ENCODE measurements at places on chromosomes 13 and 19.
A peak's percentile ranks its signal among the peaks of the same experiment; 100 is the strongest.

DNA sequence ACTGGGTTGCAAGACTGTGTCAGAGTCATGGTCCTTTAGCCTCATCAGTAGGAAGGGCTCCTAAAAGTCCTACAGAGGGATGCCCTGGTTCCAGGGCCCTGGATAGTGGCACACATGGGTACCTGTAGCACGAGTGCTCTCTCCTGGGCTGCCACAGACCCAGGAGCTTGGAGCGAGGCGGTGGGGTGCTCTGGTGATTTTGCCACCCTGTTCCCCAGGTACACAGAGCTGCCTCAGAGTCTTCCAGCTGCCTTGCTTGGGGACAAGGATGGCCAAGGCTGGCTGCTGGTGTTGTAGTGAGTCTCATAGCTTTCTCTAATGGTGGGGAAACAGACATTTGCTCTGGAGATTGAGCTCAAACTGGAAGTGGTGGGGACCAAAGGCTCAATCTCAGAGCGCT lies 53.9 kb upstream of the OLFM4 start:
- no peak for DNase-seq

DNA sequence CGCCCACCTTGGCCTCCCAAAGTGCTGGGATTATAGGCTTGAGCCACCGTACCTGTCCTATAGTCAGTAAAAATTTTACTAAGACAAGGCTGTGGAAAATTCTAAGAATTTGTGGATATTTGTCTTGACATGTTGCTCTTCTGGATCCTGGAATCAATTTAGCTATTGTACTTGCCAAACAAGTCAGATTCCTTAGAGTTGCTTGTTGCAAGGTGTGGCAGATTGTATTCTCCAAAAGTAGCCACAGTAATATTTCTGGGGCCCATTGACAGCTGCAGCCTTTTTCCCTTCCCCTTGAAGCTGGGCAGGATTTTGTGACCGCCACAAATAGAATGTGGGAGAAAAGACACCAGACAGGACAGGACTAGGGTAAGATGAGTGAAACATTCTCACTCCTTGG lies 98.8 kb upstream of the TMTC4 start:
- no peak for DNase-seq

DNA sequence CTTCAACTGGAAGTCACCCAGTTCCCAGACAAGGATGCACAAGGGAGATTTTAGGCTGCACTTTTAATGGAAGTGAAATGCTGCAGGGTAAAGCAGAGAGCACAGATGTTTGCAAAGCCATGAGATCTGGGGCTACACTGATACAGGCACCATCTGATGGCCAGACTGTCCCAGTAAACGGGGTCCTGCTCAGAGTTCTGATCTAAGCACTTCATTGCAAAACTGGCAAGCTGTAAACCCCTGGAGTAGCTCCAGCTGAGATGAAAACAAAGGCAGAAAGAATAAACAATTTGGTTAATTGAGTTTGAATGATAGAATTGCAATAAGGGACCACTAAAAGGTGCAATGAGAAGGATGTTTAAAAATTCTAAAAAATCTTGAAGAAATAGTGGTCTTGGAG lies 197.1 kb downstream of the OXGR1 start:
- no peak for DNase-seq

GRCh38 chr19:41128692-41129091 lies 14.5 kb downstream of the CYP2F1 start:
- no peak for DNase-seq

DNA sequence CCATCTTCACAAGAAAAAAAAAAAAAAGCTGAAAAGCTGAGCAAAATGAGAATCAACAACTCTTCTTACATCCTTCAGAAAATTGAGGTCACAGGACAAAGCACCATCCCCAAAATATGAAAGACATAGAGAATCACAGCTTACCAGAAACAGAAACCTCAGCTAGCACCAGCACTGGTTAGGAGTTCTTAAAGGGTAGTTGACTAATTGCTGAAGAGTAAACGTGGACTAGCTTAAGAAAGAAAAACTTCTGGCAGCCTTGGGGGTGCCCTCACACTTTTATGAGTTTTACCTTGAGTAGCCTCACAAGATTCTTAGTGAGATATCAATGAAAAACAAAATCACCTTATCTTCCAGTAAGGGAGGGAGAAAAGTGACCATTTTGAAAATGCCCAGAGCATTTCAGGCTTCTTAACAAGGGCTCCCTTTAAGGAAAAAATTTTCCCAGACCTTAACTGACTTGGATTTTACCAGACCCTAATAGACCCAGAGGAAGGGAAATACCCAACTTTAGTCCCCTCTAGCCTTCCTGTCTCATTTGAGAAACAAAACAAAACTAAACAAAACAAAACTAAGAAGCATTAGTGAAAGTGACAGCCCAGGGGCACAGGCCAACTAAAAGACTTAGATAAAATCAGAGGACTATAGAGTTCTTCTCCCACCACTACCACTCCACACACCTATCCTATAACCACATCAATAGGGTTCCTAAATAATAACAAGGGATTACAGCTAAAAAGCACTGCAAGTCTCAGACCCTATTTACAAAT lies 888.6 kb downstream of the DIAPH3 start:
- DNase-seq: no peak

- no peak for DNase-seq
Measured at GRCh38 chr13:77800219-77800618, 102.7 kb downstream of the SLAIN1 start.

- DNase-seq: no peak
Measured at GRCh38 chr19:31274251-31275067, 74.8 kb downstream of the TSHZ3 start.

DNA sequence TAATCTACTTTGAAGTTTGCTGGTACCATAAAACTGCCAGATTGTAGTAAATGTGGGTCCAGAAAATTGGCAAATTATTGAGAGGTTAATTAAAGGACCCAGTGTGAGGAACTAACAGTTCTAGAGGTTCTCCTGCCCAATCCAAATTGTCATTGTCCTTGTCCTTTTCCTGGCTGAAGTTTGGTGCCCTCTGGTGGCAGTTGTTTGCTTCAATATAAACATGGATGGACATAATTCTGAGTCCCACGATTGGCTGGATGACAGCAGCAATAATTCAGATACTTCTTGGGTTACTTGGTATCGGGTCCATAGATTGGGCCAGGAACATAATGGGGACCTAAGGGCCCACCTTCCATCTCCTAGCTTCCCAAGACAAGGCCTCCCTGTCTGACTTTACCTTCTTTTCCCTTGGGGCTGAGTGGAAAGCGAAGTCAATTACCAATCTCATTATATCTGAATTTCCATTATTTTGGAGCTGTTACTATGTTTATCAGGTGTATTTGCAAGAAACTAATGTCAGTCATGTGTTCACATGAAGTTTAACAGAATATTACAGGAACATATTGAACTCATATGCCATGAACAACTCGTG lies 33.8 kb upstream of the GARRE1 start:
- DNase-seq: peak; percentile 57

- no peak for DNase-seq
Measured at GRCh38 chr13:26847281-26847680, 86.7 kb upstream of the GPR12 start.

- no peak for DNase-seq
Measured at GRCh38 chr13:72561791-72562190, 165.6 kb downstream of the MZT1 start.

- DNase-seq: no peak
Measured at GRCh38 chr19:30873003-30873402, 476.2 kb downstream of the TSHZ3 start.

- DNase-seq: no peak
Measured at GRCh38 chr19:55456347-55456746, 5.1 kb downstream of the ISOC2 start.

GRCh38 chr13:93146584-93147297 lies 79.9 kb upstream of the GPC6 start:
- no peak for DNase-seq

GRCh38 chr19:2758601-2759313 lies 18.9 kb upstream of the SLC39A3 start:
- no peak for DNase-seq

DNA sequence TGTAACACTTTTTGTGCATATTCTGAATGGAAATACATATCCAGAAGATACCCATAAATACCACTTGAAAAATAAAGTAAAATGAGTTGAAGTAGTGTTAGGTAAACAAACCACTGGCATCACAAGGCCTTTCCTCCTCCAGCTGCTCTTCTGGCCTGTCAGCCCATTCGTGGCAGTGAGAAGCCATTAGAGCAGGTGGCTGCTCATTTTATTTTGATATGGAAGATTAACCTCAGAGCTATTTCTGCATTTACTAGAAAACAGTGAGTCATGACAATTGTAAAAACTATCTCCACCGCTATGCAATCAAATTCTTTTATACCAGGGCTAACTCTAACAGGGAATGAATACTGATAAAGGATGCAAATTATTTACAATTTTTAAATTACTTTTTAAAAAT lies 2898.1 kb downstream of the PCDH9 start:
- no peak for DNase-seq

DNA sequence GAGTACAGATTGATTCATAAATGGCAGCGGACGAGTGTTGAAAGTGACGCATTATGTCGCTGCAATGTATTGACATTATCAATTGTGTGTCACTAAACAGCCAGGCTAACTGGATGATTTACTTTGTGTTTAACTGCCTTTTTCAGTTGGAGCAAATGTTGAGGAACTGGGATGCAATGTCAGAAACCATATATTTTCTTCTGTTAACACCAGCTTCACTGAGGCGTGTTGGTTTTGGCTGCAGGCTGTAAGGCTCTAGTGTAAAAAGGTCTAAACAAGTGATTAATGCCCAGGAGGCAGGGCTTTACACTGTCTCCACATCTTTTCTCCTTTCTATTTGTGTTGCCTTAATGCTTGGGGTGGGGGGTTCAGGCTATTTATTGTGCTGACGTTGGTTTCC lies 80.1 kb downstream of the GGACT start:
- no peak for DNase-seq

DNA sequence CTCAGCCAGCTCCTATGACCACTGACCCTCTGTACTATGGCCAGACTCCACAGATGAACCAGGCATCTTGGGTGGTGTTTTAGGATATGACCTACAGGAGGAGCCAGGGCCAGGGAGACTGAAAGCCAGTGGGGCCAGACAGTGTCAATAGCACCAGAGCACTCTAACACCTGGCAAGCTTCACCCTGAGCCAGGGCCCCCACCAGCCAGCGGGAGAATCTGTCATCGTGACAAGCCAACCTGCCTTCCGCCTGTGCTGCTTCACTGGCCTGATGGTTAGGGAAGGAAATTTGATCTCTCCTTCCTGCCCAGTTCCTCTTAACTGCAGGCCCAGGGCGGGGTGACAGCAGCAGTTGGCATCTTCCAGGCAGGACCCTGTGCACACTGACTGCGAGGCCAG lies 222.4 kb downstream of the UQCRFS1 start:
- no peak for DNase-seq

DNA sequence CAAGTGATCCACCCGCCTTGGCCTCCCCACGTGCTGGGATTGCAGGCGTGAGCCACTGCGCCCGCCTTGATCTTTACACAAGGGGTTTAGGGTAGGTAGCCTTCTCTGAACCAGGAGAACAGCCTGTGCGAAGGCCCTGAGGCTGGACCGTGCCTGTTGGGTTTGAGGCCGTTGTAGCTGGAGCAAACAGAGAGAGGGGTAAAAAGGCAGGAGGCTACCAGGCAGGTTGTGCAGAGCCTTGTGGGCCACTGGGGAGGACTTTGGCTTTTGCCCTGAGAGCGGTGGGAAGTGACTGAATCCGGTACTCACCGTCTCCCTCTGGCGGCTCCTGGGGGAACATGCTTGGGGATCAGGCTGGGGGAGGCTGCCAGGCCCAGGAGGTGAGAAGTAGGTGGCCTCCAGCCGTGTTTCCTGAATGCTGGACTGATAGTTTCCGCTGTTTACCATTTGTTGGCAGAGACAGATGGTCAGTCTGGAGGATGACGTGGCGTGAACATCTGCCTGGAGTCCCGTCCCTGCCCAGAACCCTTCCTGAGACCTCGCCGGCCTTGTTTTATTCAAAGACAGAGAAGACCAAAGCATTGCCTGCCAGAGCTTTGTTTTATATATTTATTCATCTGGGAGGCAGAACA lies 24.6 kb downstream of the SPC24 start:
- peak; percentile 70 for DNase-seq

DNA sequence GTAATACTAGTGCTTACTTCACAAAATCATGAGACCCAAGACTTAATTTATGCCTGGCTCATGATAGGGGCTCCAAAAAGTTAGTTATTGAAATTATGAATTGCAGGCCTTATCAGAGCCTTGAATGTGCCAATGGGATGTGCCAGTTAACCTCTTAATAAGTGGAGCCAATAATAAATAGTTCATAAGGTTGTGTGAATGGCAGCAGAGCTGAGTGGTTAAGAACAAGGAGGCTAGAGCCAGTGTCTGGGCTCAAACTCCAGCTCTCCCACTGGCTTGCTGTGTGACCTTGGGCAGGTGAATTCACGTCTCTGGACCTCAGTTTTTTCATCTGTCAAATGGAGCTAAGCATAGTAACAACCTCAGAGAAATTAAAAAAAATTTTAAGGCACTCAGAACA lies 133.7 kb downstream of the IER2 start:
- no peak for DNase-seq

DNA sequence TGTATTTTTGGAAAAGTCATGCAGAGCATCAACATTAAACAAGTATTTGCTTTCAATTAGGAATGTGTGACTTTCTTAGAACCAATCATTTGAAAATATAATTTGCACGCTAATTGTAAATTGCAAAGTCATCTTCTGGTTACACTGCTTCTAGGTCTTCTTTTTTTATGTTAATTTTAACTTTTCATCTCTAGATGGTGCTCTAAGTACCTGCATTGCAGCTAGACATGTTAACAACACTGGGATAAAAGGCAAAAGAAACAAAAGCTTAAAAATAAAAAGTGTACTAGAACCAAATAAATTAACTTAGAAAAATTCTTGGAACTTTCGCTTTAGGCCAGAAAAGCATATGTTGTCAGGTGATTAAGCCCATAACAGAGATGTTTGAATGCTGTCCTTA lies 2758.2 kb downstream of the PCDH9 start:
- no peak for DNase-seq

DNA sequence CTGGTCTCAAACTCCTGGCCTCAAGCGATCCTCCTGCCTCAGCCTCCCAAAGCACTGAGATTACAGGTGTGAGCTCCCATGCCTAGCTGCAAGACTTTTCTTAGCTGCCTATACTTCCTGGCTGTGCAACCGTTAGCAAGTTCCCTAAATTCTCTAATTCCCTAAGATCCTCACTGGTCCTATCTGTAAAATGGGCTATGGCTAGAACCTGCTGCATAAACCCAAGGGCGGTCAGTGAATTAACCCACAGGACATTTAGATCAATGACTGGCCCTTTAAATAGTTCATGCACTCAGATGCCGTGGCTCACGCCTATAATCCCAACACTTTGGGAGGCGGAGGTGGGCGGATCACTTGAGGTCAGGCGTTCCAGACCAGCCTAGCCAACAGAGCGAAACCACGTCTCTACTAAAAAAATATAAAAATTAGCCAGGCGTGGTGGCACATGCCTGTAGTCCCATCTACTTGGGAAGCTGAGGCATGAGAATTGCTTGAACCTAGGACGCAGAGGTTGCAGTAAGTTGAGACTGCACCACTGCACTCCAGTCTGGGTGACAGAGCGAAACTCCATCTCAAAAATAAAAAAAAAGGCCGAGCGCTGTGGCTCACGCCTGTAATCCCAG lies 4.1 kb upstream of the C19orf53 start:
- no peak for DNase-seq

DNA sequence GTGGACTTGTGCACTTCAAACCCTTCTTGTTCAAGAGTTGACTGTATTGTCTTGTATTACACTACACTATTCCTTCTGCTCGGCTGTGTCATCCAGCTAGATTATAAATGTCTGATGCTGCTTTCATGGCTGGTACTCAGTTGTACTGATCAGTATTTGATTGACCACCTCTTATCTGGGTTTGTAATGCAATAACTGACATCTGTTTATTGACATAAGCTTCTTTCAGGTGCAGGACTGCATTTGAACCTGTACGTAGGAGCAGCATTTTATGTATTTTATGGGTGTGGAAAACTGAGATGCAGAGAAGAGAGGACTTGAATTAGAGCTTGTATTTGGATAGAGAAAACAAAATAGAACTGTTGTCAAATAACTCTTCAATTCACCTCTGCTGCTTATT lies 309.2 kb downstream of the FGF9 start:
- DNase-seq: no peak

Data from stimulated activated CD4-positive, alpha-beta T cell treated with anti-CD3 and anti-CD28 coated beads, Interleukin-4, amount 100 ng/mL, for 1 hour (primary cell).